Vagina (tissue), 2 donors: ENCODE measurements at places on chromosomes 3 and 15. TPM values are rescaled to one million over a fixed set of nuclear protein-coding genes. Genes with fewer than 3 reads are reported as not detected.

- H3K27me3 ChIP-seq, result no peaks in the 10 kb centered on the region
- no peaks in the 10 kb centered on the region for H3K36me3 ChIP-seq
- H3K4me3 ChIP-seq, result no peak overlapping the region
- H3K27ac ChIP-seq, result no peak overlapping the region
- peaks cover 29% of the 10 kb centered on the region for H3K4me1 ChIP-seq
Observed at GRCh38 chr15:66405007-66405406, 18.3 kb downstream of the MAP2K1 start.

- no peaks in the 10 kb centered on the region for H3K36me3 ChIP-seq
- no peak overlapping the region for H3K4me3 ChIP-seq
- no peaks in the 10 kb centered on the region for H3K27me3 ChIP-seq
Observed at GRCh38 chr3:150390087-150390486, 18.0 kb upstream of the TSC22D2 start.

DNA sequence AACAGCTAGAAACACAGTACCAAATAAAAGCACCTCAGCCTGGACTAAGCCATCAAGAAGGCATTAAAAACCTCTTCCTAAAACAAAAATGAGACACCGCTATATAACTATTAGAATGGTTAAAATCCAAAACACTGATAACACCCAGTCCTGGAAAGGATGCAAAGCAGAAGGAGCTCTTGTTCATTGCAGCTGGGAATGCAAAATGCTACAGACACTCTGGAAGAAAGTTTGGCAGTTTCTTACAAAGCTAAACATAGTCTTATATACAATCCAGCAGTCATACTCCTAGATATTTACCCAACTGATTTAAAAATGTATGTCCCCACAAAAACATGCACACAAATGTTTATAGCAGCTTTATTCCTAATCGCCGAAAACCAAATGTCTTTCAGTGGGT, 35.7 kb downstream of the CHSY1 start:
- H3K27ac ChIP-seq, result no peak overlapping the region
- no peak overlapping the region for H3K4me3 ChIP-seq
- no peak for DNase-seq
- H3K27me3 ChIP-seq, result no peaks in the 10 kb centered on the region
- peaks cover 49% of the 10 kb centered on the region for H3K4me1 ChIP-seq
- H3K36me3 ChIP-seq, result no peaks in the 10 kb centered on the region

DNA sequence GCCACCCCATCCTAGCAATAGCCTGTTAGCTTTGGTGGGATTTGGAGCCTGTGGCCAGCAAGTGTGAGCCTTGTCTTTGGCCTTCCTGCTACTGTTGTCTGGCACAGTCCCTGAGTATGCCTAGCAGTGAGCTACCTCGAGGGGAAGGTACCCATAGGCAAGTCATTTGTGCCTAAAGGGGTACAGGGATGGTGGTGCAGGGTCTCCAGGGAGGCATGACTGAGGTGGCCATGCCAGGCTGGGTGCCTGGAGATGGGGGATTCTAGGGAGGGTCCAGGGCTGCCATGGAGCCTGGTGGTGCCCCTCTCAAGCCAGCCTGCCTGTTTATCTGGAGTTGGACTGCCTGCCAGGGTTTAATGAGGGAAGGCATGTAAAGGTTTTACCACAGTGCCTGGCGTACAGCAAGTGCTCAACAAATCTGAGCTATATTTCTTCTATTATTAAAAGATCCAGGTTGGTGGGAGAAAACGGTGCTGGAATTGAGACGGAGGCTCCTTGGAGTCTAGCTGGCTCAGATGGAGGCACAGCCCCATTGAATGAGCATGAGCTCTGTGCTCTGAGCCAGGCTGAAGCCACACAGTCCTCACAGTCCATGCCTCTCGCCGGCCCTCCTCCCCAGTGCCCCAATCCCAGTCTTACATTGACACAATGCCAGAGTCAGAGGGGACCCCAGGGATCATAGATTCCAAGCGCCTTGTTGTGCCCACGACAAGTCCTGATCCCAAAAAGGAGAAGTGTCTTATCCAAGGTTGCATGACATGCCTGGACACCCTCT, 76.2 kb downstream of the CORO2B start:
- no peaks in the 10 kb centered on the region for H3K4me1 ChIP-seq
- no peak for DNase-seq
- no peak overlapping the region for H3K27ac ChIP-seq

GRCh38 chr3:44476181-44476611, 1.3 kb downstream of the ZNF445 start:
- H3K36me3 ChIP-seq, result no peaks in the 10 kb centered on the region
- peaks cover 32% of the 10 kb centered on the region for H3K4me1 ChIP-seq
- no peak for DNase-seq
- H3K27ac ChIP-seq, result no peak overlapping the region

The GRK7 gene
- total RNA-seq, result 0.98 TPM

The CTDSPL gene
- 28.0 TPM for total RNA-seq

The MYEF2 gene
- total RNA-seq, result 7.1 TPM
